Fibroblast of the aortic adventitia (primary cell): ENCODE measurements at places on chromosomes 11 and 22. TPM values are rescaled to one million over a fixed set of nuclear protein-coding genes. Genes with fewer than 3 reads are reported as not detected.
A peak's percentile ranks its signal among the peaks of the same experiment; 100 is the strongest.

The DMC1 gene
- 1.3 and 5.3 TPM in 2 replicates for total RNA-seq

DNA sequence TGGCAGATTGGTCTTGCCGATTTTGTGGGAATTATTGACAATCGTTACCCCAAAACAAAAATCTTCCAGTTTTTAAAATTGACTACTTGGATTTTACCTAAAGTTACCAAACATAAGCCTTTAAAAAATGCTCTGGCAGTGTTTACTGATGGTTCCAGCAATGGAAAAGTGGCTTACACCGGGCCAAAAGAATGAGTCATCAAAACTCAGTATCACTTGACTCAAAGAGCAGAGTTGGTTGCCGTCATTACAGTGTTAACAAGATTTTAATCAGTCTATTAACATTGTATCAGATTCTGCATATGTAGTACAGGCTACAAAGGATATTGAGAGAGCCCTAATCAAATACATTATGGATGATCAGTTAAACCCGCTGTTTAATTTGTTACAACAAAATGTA lies 37.2 kb downstream of the IGLL1 start:
- peak; percentile 47 for DNase-seq

DNA sequence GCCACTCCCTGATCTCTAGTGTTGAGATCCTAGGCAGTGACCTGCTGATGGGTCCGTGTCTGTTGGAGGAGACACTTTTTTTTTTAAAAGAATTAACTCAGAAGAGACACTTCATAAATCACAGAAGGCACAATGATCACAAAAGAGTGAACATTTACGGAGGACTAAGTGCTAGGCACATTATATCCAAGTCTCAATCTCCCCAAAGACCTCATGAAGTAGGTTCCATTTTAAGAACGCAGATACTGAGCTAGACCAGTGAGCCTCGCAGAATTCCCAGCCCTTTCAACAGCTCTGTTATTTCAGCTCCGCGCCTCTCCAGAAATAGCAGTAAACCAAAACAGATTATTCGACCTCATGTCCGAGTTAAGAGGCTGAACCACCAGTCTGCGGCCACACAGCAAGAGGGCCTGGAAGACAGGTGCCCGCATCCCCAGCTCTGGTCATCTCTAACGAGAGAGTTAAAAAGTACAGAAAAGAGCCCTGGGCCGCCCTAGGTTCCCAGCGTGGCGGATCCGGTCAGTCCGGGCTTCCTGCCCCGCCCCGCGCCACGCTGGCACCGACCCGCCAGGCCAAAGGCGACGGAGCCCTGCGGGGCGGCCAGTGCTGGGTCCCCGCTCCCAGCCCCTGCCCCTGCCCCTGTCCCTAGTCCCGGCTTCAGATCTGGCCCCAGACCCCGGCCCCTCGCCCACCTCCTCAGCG lies 612 bp downstream of the XBP1 start:
- DNase-seq, result peak; percentile 66

- peak; percentile 65 for DNase-seq
Observed at GRCh38 chr22:23894710-23895598, 771 bp downstream of the MIF start.

GRCh38 chr22:38204784-38205183 lies 3.0 kb downstream of the MAFF start:
- DNase-seq, result no peak
